ENCODE measurements at places on chromosomes 12 and 14. TPM values are rescaled to one million over a fixed set of nuclear protein-coding genes. Genes with fewer than 3 reads are reported as not detected.

KLRF1 gene
- 1.1 TPM for total RNA-seq

RPGRIP1 gene
- 0.39 TPM for total RNA-seq

DTX1 gene
- 4.8 TPM for total RNA-seq

TMEM63C gene
- total RNA-seq = 0.06 TPM

PIWIL1 gene
- not detected for total RNA-seq

PTHLH gene
- 4.5 TPM for total RNA-seq

DNA sequence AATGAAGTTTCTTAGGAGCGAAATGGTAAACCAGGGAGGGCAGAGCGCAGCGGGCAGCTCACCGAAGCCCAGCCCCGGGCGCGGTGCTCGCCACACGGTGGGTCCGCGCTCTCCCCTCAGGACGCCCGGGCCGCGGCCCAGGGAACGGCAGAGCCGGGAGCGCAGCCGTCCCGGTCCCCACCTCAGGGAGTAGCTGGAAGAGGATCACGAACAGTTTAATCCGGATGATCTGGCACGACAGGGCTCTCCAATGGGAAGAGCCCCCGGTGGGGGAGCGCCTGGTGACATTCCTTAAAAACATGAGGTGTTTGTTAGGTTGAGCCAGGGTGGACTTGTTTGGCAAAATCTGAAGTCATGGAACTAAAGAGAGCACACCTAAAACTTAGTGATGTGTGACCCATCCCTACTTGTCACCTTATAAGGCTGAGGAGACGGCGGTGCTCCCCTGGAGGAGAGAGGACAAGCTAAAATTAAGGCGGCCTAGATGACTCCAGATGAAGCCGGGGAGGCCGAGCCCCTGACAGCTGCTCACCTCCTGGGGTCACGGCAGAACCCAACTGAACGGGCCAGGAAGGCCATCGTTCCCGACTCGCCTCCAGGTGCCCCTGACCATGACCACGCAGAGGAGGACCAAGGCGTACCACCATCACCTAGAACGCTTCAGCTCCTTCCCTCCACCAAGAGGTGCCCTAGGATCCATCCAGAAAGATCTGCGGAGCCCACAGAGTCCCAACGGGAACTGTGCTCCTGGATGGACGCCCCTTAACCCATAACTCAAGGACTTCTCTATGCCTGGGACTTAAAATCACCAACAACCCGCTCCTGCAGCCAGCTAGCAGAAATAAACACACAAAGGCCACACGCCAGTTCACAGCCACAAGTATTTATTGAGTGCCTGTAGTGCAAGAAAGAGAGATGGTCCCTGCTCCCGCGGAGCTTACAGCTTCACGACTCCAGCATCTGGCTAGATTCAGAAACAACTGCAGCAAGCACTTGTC is 866 bp upstream of the PITPNM2 start:
- no peaks in the 10 kb centered on the region for H3K27me3 ChIP-seq
- H3K4me3 ChIP-seq = peak overlapping the region; percentile 93
- H3K36me3 ChIP-seq = no peaks in the 10 kb centered on the region
- peak overlapping the region; percentile 46 for H3K27ac ChIP-seq
- H3K4me1 ChIP-seq = no peaks in the 10 kb centered on the region

- H3K27ac ChIP-seq = no peak overlapping the region
- no peaks in the 10 kb centered on the region for H3K27me3 ChIP-seq
- H3K4me3 ChIP-seq = no peak overlapping the region
Observed at GRCh38 chr14:68148276-68148675, 328.7 kb downstream of the RAD51B start.

- H3K27me3 ChIP-seq = no peaks in the 10 kb centered on the region
- peaks cover 4% of the 10 kb centered on the region for H3K36me3 ChIP-seq
- no peak overlapping the region for H3K4me3 ChIP-seq
- DNase-seq = no peak
- H3K4me1 ChIP-seq = no peaks in the 10 kb centered on the region
Observed at GRCh38 chr12:66345956-66346355, 43.7 kb downstream of the HELB start.

- no peak for DNase-seq
- no peak overlapping the region for H3K4me3 ChIP-seq
- no peak overlapping the region for H3K27ac ChIP-seq
- no peaks in the 10 kb centered on the region for H3K36me3 ChIP-seq
- peaks cover 3% of the 10 kb centered on the region for H3K4me1 ChIP-seq
Observed at GRCh38 chr14:91175291-91176201, 61.7 kb downstream of the DGLUCY start.

DNA sequence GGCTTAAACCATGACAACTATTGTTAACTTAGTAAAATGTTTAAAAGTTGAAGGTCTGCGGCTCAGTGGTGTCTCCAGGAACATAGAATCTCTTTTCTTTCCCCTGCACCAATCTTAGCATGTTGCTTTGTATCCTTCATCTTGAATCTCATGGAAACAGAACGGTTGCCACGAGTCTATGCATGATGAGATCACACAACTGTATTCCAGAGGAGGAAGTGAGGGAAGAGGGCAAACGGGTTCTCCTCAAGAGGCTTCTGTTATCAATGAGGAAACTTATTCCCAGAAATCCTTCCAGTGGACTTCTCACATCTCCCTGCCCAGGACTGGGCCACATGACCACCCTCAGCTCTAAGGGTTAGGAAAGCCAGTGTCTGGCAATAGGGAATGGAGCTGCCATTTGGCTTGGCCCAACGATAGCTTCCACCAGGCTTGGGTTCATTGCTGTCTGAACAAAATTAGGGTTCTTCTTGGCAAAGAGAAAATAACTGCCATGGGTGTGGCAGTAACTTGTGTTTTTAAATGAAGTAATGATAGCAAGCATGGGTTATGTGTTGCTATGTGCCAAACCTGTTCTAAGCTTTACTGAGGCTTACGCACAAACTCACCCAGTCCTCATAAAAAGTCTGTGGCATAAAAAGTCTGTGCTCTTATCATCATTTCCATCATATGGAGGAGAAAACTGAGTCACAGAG is 17.4 kb downstream of the PLXNC1 start:
- H3K4me1 ChIP-seq = no peaks in the 10 kb centered on the region
- H3K27me3 ChIP-seq = no peaks in the 10 kb centered on the region
- no peaks in the 10 kb centered on the region for H3K36me3 ChIP-seq
- no peak overlapping the region for H3K27ac ChIP-seq
- DNase-seq = no peak

DNA sequence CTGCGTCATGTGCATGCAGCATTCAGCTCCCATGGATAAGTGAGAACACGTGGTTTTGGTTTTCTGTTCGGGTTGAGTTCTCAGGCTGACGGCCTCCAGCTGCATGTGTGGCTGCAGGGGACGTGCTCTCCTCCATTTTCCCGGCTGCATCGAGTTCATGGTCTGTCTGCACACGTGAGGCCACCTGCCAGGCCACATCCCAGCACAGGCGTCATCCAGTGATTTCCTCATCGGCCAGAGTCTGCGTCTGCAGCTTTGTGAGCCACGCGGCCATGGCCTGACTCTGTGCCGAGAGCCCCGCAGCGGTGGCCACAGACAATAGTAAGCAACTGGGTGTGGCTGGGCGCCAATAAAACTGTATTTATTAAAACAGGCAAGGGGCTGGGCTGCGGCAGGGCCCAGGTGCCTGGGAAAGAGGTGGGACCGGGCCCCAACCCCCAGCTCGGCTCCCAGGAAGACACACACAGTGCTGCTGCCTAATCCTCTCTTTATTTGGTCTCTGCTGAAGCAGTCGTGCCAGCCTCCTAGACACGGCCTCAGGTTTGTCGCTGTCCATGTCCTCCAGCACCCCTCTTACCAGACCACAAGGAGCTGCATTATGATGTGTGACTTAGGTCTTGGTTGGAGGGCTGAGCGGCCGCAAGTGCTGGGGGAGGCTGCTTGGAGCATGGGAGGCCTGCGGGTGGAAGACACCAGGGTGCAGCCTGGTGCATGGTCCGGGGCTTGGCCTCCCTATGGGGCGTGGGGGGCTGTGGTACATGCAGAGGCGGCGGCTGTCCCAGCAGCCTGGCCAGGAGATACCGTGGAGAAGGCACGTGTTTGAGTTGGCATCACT is 52.0 kb downstream of the NOC4L start:
- H3K27ac ChIP-seq = no peak overlapping the region
- no peaks in the 10 kb centered on the region for H3K27me3 ChIP-seq
- H3K4me1 ChIP-seq = no peaks in the 10 kb centered on the region
- no peaks in the 10 kb centered on the region for H3K36me3 ChIP-seq

DNA sequence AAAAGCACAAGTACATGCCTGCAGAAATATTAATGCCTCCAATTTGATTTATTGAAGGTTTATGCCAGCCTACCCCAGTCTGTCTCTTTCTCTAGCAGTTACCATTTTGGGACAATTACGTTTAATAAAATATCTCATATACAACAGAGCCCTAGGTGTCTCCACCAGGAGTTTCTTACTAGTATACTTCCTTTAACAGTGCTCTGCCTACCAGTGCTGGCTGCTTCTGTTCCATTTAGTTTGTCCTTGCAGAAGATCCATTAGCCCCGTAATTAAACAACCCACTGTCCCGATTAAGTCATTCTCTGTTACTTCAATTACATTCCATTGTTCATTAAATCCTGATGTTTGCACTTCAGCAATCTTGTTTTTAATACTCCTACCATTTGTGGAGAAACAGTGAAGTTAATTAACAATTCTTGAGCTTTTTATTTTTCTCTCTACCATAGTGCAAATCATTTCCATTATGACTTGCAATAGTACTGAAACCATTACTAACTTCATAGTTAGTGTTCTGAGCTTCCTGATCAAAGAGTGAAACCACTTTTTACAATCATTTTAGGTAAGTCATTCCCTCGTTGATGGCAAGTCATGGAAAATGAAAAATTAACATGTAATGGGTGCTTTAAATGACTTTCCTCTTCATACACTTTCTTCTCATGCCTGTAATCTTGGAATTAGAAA is 121.1 kb downstream of the PLXNC1 start:
- H3K36me3 ChIP-seq = no peaks in the 10 kb centered on the region
- no peak overlapping the region for H3K4me3 ChIP-seq
- no peak overlapping the region for H3K27ac ChIP-seq
- DNase-seq = no peak
- no peaks in the 10 kb centered on the region for H3K27me3 ChIP-seq
- no peaks in the 10 kb centered on the region for H3K4me1 ChIP-seq

- H3K4me1 ChIP-seq = no peaks in the 10 kb centered on the region
- DNase-seq = no peak
- no peak overlapping the region for H3K27ac ChIP-seq
- no peaks in the 10 kb centered on the region for H3K27me3 ChIP-seq
- no peaks in the 10 kb centered on the region for H3K36me3 ChIP-seq
Observed at GRCh38 chr12:98559666-98560065, 33.8 kb upstream of the SLC25A3 start.

DNA sequence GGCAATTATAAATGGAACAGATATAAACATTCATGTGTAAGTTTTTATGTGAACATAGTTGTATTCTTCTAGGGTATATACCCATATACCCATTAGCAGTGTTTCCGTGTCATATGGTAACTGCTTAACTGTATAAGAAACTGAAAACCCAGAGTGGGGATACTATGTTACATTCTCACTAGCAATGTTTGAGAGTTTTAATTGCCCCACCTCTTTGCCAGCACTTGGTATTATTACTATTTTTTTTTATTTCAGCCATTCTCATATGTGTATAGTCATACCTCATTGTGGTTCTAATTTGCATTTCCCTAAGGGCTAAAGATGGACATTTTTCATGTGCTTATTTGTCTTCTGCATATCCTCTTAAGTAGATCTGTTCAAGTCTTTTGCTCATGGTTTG is 28.7 kb upstream of the ITPR2 start:
- H3K27ac ChIP-seq = no peak overlapping the region
- DNase-seq = no peak
- H3K27me3 ChIP-seq = no peaks in the 10 kb centered on the region
- no peaks in the 10 kb centered on the region for H3K36me3 ChIP-seq
